Activated naive CD8-positive, alpha-beta T cell treated with anti-CD3 and anti-CD28 coated beads for 36 hours (primary cell): ENCODE measurements at places on chromosomes 1 and 21.

- H3K27me3 ChIP-seq = peaks cover 5% of the 10 kb centered on the region
- no peaks in the 10 kb centered on the region for H3K36me3 ChIP-seq
- H3K4me3 ChIP-seq = no peak overlapping the region
- H3K27ac ChIP-seq = no peak overlapping the region
- no peak for DNase-seq
These were observed 96.0 kb downstream of the PGBD5 start for GRCh38 chr1:230330157-230330556.

DNA sequence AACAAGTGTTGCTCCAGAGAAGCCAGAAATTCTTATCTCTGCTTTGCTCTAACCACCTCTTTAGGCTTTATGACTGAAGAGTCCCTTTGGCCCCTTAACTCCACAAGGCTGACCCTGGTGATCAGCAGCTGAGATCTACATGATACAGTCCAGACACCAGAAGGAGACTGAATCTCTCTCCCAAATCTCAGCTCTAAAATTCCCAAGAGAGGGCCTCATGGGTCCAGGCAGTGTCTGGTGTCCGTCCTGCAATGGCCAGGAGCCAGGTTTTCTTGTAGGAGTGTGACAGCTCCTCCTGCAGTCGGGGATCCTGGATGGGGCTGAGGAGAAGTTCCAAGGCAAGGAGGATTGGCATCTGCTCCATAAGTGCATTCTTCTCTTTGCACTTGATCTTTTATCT, 35.3 kb downstream of the L1TD1 start:
- H3K36me3 ChIP-seq = no peaks in the 10 kb centered on the region
- no peak for DNase-seq
- H3K4me1 ChIP-seq = no peaks in the 10 kb centered on the region
- H3K4me3 ChIP-seq = no peak overlapping the region

DNA sequence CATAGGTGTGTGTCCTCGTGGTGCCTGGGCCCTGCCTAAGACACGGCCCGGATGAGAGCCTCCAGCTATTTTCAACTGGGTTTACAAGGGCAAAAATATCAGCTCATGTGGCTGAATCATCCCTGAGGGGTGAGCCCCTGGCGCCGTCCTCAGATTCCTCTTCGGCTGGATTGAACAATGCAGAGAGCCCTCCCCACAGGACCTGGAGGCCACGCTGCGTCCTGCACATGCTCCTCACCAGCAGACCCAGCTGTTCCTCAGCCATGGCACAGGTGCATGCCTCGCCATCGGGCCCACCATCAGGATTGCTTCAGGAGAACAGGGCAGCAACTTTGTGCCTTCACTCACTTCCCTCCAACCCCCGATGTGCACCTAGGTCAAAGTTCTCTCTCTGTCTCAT, 35.3 kb downstream of the TFF3 start:
- peaks cover 2% of the 10 kb centered on the region for H3K36me3 ChIP-seq
- H3K27ac ChIP-seq = no peak overlapping the region
- H3K4me1 ChIP-seq = no peaks in the 10 kb centered on the region
- DNase-seq = no peak
- H3K27me3 ChIP-seq = no peaks in the 10 kb centered on the region

DNA sequence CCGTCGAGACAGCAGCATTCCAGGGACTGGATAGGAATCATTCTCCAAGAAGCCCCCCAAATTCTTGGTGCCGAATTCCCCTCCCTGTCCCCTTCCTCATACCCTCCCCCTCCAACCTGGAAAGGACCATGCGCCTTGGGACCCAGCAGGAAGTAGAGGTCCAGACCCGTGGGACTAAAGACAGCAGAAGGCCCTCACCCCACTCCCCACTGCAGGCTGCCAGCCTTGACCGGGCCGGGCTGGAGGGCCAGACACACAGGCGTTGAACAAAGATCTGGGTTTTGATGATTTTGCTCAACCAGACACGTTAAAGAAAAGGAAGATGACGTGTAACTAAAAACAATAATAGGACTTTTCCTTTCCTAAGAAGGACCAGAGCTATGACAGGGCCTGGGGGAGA, 286.5 kb downstream of the NPHP4 start:
- no peak overlapping the region for H3K4me3 ChIP-seq
- no peak overlapping the region for H3K27ac ChIP-seq
- no peaks in the 10 kb centered on the region for H3K27me3 ChIP-seq
- no peaks in the 10 kb centered on the region for H3K4me1 ChIP-seq

- H3K4me3 ChIP-seq = no peak overlapping the region
- H3K36me3 ChIP-seq = no peaks in the 10 kb centered on the region
- no peak for DNase-seq
These were observed 82.4 kb upstream of the SMYD2 start for GRCh38 chr1:214198571-214198970.

- no peak for DNase-seq
- peaks cover 25% of the 10 kb centered on the region for H3K27me3 ChIP-seq
- H3K36me3 ChIP-seq = no peaks in the 10 kb centered on the region
- no peaks in the 10 kb centered on the region for H3K4me1 ChIP-seq
These were observed 124.3 kb downstream of the LACTBL1 start for GRCh38 chr1:22848405-22848804.

DNA sequence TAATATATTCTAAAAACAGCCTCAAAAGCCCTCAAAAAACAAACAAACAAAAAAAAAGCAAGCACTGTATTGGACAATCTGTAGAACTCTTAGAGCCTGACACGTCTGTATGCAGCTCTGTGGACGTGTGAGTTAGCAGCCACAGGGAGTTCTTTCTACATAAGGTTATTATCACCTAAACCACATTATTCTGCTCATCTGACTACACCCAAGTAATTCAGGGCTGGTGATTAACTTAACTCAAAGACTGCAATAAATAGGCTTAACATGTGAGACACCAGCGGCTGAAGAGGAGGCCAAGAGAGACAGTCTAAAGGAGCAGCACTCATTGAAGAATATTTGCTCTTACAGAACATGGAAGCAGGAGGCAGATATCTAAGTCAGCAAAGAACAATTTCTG, 316.0 kb downstream of the VAV3 start:
- DNase-seq = no peak
- no peak overlapping the region for H3K27ac ChIP-seq
- H3K4me1 ChIP-seq = peaks cover 4% of the 10 kb centered on the region
- no peaks in the 10 kb centered on the region for H3K36me3 ChIP-seq
- no peaks in the 10 kb centered on the region for H3K27me3 ChIP-seq

GRCh38 chr1:112807999-112808398, 92.9 kb upstream of the PPM1J start:
- H3K4me1 ChIP-seq = no peaks in the 10 kb centered on the region
- H3K27me3 ChIP-seq = peaks cover 4% of the 10 kb centered on the region
- H3K27ac ChIP-seq = no peak overlapping the region
- no peak overlapping the region for H3K4me3 ChIP-seq

DNA sequence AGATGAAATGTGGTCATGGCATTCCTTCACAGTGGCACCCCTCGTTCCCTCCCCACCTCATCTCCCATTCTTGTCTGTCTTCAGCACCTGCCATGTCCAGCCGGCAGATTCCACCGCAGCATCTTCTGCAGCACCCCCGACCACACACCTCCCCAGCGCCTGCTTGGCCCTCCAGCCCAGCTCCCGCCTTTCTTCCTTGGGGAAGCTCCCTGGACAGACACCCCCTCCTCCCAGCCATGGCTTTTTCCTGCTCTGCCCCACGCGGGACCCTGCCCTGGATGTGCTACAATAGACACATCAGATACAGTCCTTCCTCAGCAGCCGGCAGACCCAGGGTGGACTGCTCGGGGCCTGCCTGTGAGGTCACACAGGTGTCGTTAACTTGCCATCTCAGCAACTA, 67.1 kb upstream of the FAM3B start:
- no peak overlapping the region for H3K27ac ChIP-seq
- H3K4me3 ChIP-seq = no peak overlapping the region
- peaks cover 4% of the 10 kb centered on the region for H3K27me3 ChIP-seq
- DNase-seq = no peak
- H3K36me3 ChIP-seq = peaks cover 2% of the 10 kb centered on the region
- H3K4me1 ChIP-seq = no peaks in the 10 kb centered on the region

GRCh38 chr1:75625795-75626194, 14.9 kb upstream of the SLC44A5 start:
- no peak for DNase-seq
- H3K36me3 ChIP-seq = no peaks in the 10 kb centered on the region
- H3K27me3 ChIP-seq = peaks cover 38% of the 10 kb centered on the region
- no peak overlapping the region for H3K4me3 ChIP-seq
- H3K27ac ChIP-seq = no peak overlapping the region
- H3K4me1 ChIP-seq = peaks cover 2% of the 10 kb centered on the region

GRCh38 chr1:171743081-171743870, 1.4 kb upstream of the VAMP4 start:
- H3K4me3 ChIP-seq = peak overlapping the region; percentile 97
- no peak for DNase-seq
- peaks cover 43% of the 10 kb centered on the region for H3K4me1 ChIP-seq
- no peaks in the 10 kb centered on the region for H3K27me3 ChIP-seq

GRCh38 chr1:245750261-245750660, 595.5 kb downstream of the KIF26B start:
- DNase-seq = no peak
- H3K27me3 ChIP-seq = no peaks in the 10 kb centered on the region
- no peak overlapping the region for H3K27ac ChIP-seq
- no peaks in the 10 kb centered on the region for H3K4me1 ChIP-seq

GRCh38 chr1:1019122-1019999, 559 bp upstream of the AGRN start:
- peaks cover 4% of the 10 kb centered on the region for H3K27me3 ChIP-seq
- H3K4me3 ChIP-seq = peak overlapping the region; percentile 64
- no peak overlapping the region for H3K27ac ChIP-seq
- H3K36me3 ChIP-seq = peaks cover 3% of the 10 kb centered on the region
- peak; percentile 83 for DNase-seq
- peaks cover 7% of the 10 kb centered on the region for H3K4me1 ChIP-seq

GRCh38 chr1:201506557-201507359, at the start of gene CSRP1:
TSS of gene CSRP1 (minus strand) at chr1:201507123. CDS start at chr1:201496303, 10,820 bp downstream.
- peak within 1 kb of the TSS; percentile 87 for H3K4me3 ChIP-seq
- peak within 1 kb of the TSS; percentile 89 for H3K27ac ChIP-seq
- no peaks in the 10 kb centered on the region for H3K27me3 ChIP-seq
- H3K4me1 ChIP-seq = peaks cover 30% of the 10 kb centered on the region
- peak; percentile 89 for DNase-seq
- peaks cover 5% of the 10 kb centered on the region for H3K36me3 ChIP-seq

DNA sequence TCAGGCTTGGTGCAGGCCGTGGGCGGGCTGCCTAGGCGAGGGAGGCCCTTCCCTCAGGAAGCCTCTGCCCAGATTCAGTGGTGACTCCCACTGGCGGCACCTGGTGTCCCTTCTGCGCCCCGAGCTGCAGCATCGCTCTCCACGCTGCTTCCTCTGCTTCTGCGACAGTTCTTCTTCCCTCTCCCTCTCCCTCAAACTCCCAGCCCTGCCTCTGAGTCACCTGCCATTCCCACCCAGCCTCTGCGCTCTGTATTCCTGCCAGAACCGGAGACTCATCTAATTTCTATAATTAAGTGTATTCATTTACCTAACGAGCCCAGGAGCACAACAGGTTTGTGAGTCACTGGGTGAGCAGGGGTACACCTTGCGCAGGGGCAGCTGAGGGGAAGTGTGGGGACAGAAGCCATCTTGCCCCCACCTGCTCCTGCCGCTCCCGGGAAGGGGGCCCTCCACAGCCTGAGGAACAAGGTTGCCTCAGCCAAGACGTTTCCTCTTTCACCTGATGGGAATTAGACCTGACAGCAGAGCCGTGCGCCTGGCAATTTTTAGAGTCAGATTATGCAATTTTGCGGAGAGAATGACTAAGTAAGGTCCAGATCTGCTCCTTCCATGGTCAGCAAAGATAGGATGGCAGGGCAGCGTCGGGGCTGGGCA, 19.4 kb downstream of the KCNC4 start:
- H3K36me3 ChIP-seq = peaks cover 1% of the 10 kb centered on the region
- no peak overlapping the region for H3K4me3 ChIP-seq
- H3K27me3 ChIP-seq = no peaks in the 10 kb centered on the region
- no peak overlapping the region for H3K27ac ChIP-seq
- DNase-seq = no peak
- H3K4me1 ChIP-seq = peaks cover 3% of the 10 kb centered on the region

- H3K27ac ChIP-seq = peak overlapping the region; percentile 94
- H3K36me3 ChIP-seq = peaks cover 42% of the 10 kb centered on the region
- H3K27me3 ChIP-seq = no peaks in the 10 kb centered on the region
- peaks cover 76% of the 10 kb centered on the region for H3K4me1 ChIP-seq
- DNase-seq = peak; percentile 41
These were observed 177.1 kb upstream of the EDN2 start for GRCh38 chr1:41661428-41662060.

- no peaks in the 10 kb centered on the region for H3K27me3 ChIP-seq
- peaks cover 41% of the 10 kb centered on the region for H3K36me3 ChIP-seq
- peak overlapping the region; percentile 89 for H3K27ac ChIP-seq
- peaks cover 54% of the 10 kb centered on the region for H3K4me1 ChIP-seq
- peak overlapping the region; percentile 94 for H3K4me3 ChIP-seq
These were observed 1.0 kb downstream of the PRDX6 start for GRCh38 chr1:173478094-173478674.

DNA sequence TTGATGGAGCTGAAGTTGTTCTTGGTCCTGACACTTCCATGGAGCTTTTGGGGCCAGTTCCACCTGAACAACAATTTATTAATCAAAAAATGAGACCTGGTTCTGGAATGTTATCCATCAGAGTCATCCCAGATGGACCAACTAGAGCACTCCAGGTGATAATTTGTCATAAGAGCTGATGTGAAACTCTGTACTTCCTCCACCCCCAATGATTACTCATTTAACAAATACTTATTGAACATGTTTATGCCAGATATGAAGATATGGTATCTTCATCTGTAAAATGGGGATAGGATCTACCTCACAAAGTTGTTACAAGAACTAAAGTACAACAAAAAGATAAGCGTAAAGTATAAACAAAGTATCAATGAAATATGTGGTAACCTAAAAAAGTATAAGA, 153.2 kb downstream of the VPS13D start:
- peak overlapping the region; percentile 57 for H3K27ac ChIP-seq
- no peak for DNase-seq
- peaks cover 41% of the 10 kb centered on the region for H3K4me1 ChIP-seq
- H3K36me3 ChIP-seq = peaks cover 71% of the 10 kb centered on the region
- H3K27me3 ChIP-seq = no peaks in the 10 kb centered on the region

DNA sequence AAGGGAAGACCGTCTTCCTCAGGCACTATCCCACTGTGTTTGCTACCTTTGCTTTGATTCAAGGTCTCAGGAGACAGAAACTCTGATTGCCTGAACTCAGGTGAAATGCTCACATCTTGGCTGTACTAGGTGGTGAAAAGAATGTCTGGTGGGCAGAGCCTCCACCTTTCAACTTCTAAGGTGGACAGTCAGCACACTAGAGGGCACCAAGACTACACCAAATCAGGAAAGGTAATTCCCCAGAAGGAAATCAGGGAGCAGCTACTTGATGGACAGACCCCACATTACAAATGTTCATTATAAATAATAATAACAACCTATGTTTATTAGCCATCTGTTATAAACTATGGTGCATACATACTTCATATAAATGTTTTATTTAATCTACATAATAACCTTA, 220.9 kb downstream of the ATG4C start:
- no peak overlapping the region for H3K4me3 ChIP-seq
- no peaks in the 10 kb centered on the region for H3K4me1 ChIP-seq
- peaks cover 22% of the 10 kb centered on the region for H3K27me3 ChIP-seq
- H3K36me3 ChIP-seq = no peaks in the 10 kb centered on the region
- no peak overlapping the region for H3K27ac ChIP-seq
- DNase-seq = no peak
